Stimulated activated CD4-positive, alpha-beta T cell treated with anti-CD3 and anti-CD28 coated beads, Interleukin-1b, Interleukin-23, amount 100 ng/mL, for 24 hours (primary cell): ENCODE measurements at places on chromosomes 1 and 21.
A peak's percentile ranks its signal among the peaks of the same experiment; 100 is the strongest.

DNA sequence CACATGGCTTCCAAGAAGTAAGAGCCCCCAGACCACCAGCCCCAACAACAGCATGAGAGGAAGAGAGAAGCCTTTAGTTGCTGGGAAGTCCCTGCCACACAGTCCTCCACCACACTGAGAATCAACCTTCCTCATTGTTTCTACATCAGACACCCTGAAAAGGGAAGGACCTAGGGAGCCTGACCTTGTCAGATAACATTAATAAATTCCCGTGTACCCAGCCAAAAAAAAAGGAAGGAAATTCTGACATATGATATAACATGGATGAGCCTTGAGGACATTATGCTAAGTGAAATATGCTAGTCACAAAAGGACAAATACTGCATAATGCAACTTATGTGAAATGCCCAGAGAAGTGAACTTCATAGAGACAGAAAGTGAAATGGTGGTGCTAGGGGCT lies 65.6 kb upstream of the ARHGAP29 start:
- no peak for DNase-seq

- peak; percentile 83 for DNase-seq
These were observed at the start of gene JAK1 for GRCh38 chr1:64966158-64966971. Gene JAK1 (minus strand): TSS chr1:64966549. CDS start chr1:64886264, 80,285 bp downstream.

DNA sequence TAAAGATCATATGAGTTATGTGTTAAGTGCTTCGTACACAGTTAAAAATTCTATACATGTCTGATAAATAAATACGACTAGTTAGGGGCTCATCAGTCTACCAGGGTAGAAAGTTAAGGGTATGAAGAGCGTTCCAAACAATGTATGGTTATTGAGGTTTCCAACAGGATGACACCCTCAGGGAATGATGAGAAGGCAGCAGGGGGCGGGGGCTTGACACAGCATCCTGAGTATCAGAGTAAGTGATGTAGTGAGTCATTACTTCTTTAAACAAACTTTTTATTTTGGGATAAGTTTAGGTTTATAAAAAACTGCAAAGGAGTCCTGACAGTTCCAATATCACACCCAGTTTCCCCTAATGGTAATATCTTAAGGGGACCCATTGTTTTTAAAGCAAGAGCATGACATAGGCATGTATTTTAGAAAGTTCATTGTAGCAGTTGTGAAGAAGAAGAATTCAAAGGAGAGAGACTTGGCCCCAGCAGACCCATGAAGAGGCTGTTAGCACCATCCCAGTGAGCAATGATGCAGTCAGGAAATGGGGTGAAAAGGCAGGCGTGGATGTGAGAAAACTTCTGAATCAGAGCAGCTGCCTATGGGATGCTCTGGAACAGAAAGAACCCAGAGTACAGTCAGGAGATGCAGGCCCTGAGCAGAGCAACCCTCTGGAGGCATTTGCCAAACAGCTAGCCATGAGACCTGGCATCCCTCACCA lies 15.0 kb upstream of the PSMB2 start:
- no peak for DNase-seq

DNA sequence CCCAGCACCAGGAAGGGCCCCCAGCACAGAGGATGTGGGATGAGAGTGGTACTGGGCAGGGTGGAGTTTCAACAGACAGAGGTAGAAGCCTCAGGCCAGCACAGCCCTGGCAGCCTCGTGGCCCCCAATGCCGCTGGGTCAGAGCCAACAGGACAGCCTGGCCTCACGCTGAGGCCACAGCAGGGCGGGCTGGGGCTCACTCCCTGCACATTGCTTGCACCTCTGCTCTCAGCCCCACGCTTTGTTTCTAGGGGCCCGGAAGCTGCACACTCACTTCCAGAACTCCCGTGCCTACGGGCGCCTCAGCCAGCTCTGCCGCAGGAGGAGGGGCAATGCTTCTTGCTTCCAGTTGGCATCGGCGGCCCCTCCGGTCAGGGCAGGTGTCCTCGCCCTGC lies 72.9 kb downstream of the SIK1 start:
- DNase-seq: no peak

DNA sequence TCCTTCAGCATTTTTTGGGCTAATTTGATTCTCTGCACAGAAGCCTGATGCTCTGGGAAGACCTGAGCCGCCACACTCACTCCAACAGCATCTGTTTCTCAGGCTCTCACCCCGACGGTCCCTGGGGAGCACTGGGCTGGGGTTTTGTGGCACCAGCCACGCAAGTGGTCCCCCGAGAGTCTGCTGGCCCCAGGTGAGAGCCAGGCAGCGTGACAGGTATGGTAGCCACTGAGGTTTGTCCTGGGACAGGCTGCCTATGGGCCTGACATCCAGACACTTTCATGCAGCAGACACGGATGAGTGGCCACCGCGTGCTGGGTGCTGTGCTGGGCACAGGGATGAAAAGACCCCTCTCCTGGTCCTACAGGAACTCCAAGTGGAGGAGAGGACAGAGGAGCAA lies 11.0 kb downstream of the AJAP1 start:
- DNase-seq: no peak

DNA sequence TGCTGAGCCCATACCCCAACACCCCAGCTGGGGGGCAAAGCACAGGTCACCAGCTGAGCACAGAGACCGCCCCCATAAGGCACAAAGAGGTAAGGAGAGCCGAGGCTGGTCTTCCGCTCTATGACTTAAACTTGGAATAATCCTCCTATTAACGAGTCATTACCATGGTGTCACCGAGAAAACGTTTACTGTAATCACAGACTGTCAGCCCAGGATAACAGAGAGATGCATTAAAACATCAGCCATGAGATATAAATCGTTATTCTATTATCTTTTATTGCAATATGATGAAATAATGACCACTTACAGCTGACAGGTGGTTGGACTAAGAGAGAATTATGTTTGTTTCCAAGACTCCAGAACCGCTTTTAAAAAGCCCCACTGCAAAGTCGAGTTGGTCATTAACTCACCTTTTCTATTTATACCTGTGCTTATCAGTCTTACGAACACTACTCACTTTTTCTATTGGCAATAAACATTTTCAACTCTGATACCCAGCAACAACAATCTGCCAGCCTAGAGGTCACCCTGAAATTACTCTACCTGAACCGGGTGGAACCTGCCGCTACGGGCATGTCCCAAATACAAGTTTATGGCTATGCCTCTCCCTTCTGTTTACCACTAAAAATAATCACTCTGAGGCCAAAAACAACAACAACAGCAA lies 21.5 kb downstream of the NPHP4 start:
- DNase-seq: no peak

DNA sequence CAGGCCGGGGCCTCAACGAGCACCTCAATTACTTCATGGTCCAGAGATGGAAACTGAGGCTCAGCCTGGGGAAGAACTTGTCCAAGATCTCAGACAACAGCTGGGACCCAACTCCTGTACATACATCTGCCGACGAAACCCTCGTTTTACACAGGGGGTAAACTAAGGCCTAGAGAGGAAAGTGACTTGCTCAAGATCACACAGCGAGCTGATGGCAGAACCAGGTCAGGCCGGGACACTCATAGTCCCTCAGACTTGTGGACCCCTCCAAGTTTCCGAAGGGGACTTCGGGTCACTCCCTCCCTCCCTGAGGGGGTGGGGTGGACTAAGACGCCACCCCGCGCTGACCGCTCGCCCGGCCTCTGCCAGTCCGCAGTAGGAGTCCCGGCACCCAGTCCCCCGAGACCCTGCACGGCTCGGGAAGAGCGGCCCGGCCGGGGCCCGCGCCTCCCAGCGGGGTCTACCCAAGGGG lies 430 bp downstream of the WASF2 start:
- DNase-seq: peak; percentile 11

- DNase-seq: no peak
These were observed 243.0 kb downstream of the PBX1 start for GRCh38 chr1:164801791-164802502.

DNA sequence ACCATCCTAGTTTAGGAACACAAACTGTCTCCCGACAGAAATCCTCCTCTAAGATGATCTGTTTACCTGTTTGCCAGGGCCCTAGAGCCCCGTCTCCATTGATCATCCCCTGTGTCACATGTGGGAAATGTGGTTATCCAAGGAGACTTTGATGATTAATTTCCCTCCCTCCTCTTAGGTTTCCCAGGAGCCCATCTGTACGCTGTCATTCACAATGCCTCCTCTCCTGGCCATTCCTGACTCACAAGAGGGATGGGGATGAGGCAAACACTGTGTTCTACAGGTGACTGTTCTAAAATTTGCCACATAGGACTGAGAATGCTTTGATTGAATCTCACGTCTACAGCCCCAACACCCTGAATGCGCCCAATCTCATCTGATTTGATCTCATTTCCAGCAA lies 50.0 kb downstream of the TNR start:
- DNase-seq: no peak

- DNase-seq: no peak
These were observed 27.3 kb upstream of the TP53BP2 start for GRCh38 chr1:223873044-223873443.

DNA sequence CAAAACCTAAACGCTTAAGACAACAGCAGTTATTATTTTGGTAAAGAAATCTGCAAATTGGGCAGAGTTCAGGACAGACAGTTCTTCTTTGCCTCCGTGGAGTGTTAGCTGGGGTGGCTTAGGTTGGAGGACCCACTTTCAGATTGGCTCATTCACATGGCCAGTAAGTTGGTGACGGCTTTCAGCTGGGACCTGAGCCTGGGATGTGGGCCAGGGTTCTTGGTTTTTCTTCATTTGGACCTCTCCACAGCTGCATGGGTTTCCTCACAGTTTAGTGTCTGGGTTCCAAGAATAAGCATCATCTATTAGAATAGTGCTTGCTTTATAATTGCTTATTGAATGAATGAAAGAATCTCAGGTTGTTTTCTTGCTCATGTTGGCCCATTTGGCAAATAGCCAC lies 72.2 kb downstream of the ATF6 start:
- DNase-seq: no peak

GRCh38 chr1:209733409-209734192 lies 22.3 kb upstream of the TRAF3IP3 start:
- DNase-seq: no peak

- no peak for DNase-seq
These were observed 84.7 kb upstream of the ETS2 start for GRCh38 chr21:38721055-38721454.

- no peak for DNase-seq
These were observed 327.8 kb downstream of the USH2A start for GRCh38 chr1:216095400-216095799.

DNA sequence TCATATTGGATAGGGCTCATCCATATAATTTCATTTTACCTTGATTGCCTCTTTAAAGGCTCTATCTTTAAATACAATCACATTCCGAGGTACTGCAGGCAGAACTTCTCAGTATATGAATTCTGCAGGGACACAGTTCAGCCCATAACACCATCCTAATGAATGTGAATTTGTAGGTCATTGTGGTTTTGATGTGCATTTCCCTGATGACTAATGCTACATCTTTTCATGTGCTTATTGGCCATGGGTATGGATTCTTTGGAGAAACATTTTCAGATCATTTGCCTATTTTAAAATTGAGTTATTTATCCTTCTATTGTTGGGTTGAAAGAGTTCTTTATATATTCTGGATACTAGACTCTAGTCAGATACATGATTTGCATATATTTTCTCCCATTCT lies 9.6 kb upstream of the RPS6KC1 start:
- DNase-seq: no peak

DNA sequence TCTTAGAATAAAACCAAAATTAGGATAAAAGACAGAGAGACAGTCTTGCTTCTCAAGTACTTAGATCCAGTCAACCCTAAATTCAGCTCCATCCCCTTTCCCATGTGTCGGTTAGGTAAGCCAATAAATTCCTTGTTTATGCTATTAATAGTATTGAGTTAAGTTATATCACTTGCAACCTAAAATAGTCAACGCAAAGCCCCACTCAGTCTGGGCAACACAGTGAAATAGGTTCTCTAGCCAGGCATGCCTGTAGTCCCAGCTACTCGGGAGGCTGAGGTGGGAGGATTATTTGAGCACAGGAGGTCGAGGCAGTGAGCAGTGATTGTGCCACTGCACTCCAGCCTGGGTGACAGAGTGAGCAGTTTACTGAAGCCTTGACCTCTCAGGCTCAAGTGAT lies 14.6 kb downstream of the TAF13 start:
- DNase-seq: no peak

DNA sequence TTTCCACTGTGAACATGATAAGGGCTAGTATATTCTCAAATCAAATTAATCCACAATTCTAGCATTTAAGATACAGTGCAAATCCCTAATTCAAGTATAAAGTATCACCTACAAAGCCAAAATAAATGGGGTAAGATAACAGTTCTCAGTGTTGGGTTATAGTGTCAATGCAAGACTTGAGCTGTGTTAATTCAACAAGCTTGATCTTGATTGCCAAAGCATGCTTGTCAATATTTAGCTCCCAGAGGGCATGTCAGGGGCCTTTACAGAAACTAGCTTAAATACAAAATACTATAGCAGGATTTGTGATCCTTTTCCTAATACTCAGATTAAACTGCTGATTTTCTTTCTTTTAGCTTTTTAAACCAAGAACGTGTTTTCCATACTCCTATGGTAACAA lies 541.3 kb downstream of the PTBP2 start:
- DNase-seq: no peak

GRCh38 chr1:223337174-223337869 lies 26.7 kb downstream of the SUSD4 start:
- DNase-seq: no peak
